ENCODE measurements at places on chromosomes 13 and 19.

DNA sequence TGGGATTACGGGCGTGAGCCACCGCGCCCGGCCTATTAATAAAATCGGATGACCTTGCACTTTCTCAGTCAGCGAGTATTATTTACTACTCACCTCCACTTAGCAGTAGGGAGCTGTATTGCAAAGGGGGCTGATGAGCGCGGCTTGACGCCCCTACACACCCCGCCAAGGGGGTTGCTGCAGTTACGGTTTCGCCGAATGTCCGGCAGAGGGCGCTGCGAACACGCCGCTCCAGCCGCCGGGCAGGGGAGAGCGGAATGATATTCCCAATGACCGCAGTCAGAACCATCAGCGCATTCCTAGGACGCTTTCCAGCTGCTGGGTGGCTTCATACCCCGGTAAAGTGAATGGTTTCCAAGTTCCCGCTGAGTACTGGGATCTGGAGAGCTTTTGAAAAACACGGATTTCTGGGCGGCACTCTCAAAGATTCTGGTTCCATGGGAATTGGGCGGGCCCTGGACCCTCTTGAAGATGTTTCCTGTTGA lies 30.0 kb upstream of the TPT1 start:
- peak; percentile 83 for DNase-seq

GRCh38 chr13:94753327-94753726 lies 41.0 kb upstream of the SOX21 start:
- no peak for DNase-seq

DNA sequence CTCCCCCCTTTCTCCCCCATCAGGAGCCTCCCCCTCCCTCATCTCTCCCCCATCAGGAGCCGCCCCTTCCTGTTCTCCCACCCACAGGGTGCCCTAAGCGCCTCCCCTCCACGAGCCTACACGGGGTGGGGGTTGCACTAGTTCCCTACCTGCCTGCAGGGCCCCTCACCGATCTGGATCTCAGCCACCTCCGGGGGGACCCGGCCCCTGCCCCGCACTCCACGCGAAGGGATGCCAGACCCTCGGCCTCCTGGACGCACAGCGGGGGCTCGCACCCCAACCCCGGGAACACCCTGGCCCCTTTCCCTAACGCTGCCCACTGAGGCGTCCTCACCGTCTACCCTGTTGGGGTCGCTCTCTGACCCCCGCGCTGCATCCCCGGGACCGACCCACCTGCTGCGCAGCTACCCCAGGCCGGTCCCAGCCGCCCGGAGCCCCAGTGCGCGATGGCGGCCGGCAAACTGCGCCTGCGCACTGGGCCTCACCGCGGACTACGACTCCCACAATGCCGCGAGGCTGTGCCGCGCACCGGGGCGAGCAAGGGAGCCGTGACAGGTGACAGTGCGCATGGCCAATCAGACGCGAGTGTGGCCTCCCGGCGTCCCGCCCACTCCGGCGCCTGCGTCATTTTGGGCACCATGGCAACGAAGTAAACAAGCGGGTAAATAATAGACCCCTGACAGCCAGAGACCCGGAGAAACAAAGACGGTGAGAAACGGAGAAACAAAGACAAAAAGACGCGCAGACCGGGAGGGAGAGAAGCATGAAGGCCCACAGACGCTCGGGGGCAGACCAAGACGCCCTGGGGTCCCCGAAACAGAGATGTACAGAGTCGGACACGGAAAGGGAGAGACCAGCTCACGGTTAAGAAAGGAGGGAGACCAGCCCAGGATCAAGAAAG lies at the start of gene ZSCAN18:
ZSCAN18 (minus strand) TSS at position 451 of the 901 bp plus-strand sequence. CDS start 7,964 bp downstream, outside the sequence.
- peak; percentile 97 for DNase-seq

GRCh38 chr13:99973163-99973807 lies 1.7 kb upstream of the ZIC5 start:
- no peak for DNase-seq

DNA sequence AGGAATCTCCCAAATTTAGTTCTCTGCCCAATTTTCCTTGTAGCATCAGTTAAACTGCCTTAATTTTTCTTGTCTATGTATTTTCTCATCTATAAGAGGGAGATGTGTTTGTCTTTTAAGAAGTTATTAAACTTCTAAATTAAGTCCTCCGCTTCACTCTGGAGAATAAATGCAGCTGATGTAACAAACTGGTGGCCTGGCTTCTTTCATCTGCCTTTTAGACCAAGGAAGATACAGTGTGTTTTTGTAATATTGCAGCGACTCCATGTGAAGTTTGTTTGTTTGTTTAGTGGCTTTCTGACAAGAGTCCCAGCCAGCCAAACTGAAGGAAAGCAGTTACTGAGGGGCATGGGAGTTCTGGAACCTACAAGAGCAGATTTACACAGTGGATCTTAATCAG lies 56.4 kb downstream of the KLF12 start:
- DNase-seq, result no peak

- no peak for DNase-seq
These were observed 41.7 kb upstream of the UBL3 start for GRCh38 chr13:29892151-29892550.

GRCh38 chr13:62483774-62484173 lies 1068.1 kb upstream of the PCDH20 start:
- DNase-seq, result no peak

DNA sequence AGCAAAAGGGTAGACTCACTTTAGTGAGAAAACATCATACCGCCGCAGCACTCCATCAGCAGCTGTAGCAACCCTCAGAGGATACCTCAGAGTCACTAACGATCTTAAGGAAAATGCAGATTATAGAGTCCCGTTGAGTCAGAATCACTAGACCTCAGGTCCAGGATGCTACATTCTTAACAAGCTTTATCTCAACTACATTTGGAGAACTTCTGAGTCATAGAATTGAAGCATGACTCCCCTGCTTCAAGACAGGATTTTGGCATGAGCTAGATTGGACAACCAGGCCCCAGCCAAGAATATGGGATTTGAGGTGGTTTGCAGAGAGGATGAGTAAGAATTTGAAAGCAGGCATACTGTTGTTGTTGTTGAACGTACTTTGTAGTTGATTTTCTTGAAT lies 118.9 kb upstream of the UBL3 start:
- peak; percentile 86 for DNase-seq

GRCh38 chr13:113460599-113460998 lies 7.3 kb upstream of the ADPRHL1 start:
- DNase-seq, result no peak

- DNase-seq, result no peak
These were observed 2.2 kb downstream of the HCST start for GRCh38 chr19:35904311-35905068.

- peak; percentile 31 for DNase-seq
These were observed 35.7 kb downstream of the STK24 start for GRCh38 chr13:98541191-98541590.
